ENCODE measurements at places on chromosomes 13 and 19. TPM values are rescaled to one million over a fixed set of nuclear protein-coding genes. Genes with fewer than 3 reads are reported as not detected.
A peak's percentile ranks its signal among the peaks of the same experiment; 100 is the strongest.

DNA sequence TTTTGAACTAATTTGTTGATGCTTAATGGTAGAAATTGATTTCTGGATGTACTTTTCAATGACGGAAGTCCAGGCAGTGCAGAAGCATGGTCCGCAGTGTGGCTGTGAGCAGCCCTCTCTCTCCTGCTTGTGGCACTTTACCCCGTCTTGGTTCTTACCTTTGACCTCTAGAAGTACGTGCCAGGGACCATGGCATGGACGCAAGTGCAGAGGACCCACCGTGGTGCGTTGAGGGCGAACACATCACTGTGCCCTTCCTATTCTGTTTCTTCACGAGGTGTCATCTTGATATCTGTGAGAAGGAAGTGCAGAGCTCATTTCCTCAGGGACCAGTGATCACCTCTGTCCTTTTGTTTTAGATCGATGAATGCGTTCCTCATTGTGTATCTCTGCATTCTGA, 135.2 kb downstream of the ATP11A start:
- DNase-seq: no peak

DNA sequence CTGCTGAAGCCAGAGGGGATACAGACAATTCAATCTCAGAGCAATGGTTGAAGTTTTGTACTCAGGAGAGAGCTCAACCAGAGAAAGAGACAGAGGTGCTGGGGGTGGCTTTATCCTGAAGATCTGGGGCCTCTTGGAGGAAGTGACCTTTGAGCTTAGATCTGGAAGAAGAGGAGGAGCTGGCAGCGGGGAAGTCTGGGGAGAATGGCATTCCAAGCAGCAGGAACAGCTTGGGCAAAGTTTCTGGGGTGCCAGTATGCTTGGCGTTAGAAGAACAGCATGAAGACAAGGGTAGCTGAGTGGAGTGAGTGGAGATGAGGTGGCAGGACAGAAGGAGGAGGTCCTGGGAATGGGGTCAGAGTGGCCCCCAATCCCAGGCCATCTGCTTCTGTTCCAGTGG, 11.3 kb downstream of the MAST3 start:
- peak; percentile 49 for DNase-seq

- no peak for DNase-seq
Observed at GRCh38 chr13:37181620-37182019, 76.2 kb upstream of the CSNK1A1L start.

- no peak for DNase-seq
Observed at GRCh38 chr13:111937777-111938311, 129.1 kb upstream of the SOX1 start.

DNA sequence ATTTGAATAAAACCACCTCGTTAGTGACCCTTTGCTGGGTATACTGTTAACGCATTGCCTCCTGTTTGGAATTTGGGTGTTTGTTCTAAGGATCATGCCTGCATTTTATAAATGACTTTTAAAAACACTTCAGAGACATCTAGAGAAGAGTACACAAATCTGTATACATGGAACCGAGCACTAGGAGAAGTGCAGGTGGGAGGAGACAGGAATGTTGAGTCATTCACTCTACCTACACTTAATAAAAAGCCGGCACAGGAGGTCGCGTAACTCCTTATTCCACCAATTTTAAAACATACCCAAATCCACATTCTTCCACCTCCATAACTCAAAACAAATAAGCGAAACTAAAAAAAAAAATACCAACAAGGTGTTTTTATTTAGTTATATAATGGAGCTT, 48.6 kb downstream of the FGF9 start:
- DNase-seq: no peak

- no peak for DNase-seq
Observed at GRCh38 chr19:51458051-51458645, at the start of gene SIGLEC8. TSS of gene SIGLEC8 (minus strand) at chr19:51458454. CDS start at chr19:51458387, 67 bp downstream.

GRCh38 chr19:39170386-39171231, 26.2 kb upstream of the NCCRP1 start:
- no peak for DNase-seq

DNA sequence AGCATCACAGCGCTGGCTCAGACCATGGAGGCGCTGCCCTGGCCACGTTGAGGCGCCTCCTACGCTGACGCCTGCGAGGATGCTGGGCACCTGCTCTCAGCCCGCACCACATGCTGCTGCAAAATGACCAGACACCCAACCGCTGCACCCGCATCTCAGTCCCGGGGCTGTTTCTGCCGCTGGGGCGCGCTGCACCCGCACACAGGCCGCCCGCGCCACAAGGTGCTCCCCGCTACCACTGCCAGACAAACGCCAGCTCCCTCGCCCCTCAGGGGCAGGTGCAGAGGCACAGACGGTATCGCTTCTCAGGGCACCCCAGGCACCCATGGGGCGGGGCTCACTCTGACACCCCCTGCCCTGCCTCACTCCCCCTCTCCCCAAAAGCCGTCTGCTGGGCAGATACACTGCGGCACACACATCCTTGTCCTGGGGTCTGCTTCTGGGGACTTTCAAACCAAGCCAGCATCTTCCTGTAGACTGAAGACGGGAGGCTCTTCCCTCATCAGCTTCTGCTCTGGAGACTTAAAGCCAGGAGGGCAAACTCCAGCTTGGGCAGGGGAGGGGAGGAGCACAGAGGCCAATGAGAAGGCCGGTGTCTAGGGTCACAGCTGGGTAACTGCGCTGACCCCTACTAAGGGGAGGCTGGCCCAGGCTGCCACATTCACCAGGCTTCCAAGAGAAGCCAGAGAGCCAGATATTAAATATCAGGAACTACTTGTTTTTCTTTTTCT, 16.3 kb downstream of the CHERP start:
- DNase-seq: no peak

DNA sequence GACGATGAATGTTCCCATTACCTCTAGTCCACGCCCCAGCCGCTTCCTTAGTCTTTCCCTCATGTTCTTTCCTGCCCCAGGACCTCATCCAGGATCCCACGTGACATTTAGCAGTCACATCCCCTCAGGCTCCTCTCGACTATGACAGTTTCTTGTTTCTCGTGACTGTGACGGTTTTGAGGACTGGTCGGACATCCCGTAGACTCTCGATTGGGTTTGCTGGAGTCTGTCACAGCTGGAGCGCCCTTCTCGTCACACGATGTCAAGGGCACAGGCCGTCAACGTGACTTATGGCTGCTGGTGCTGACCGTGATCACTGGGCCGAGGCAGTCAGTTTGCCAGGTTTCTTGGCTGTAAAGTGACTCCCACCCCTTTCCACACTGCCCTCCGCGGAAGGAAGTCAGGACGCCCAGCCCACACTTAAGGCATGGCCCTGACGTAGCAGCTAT, 22.8 kb downstream of the ELAVL1 start:
- DNase-seq: no peak

DNA sequence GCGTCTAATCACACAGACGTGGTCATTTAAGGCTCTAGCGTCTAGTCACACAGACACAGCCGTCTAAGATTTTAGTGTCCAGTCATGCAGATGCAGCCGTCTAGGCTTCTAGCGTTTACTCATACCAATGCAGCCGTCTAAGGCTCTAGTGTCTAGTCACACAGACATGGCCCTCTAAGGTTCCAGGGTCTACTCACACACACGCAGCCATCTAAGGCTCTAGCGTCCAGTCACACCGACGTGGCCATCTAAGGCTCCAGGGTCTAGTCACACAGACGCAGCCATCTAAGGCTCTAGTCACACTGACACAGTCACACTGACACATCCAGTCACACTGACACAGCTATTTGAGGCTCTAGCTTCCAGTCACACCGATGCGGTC, 55.7 kb downstream of the KLF2 start:
- DNase-seq: no peak

GRCh38 chr13:65789815-65790214, 1440.3 kb downstream of the PCDH9 start:
- no peak for DNase-seq

GRCh38 chr19:55156202-55157063, 1.1 kb downstream of the TNNI3 start:
- DNase-seq: peak; percentile 70

DNA sequence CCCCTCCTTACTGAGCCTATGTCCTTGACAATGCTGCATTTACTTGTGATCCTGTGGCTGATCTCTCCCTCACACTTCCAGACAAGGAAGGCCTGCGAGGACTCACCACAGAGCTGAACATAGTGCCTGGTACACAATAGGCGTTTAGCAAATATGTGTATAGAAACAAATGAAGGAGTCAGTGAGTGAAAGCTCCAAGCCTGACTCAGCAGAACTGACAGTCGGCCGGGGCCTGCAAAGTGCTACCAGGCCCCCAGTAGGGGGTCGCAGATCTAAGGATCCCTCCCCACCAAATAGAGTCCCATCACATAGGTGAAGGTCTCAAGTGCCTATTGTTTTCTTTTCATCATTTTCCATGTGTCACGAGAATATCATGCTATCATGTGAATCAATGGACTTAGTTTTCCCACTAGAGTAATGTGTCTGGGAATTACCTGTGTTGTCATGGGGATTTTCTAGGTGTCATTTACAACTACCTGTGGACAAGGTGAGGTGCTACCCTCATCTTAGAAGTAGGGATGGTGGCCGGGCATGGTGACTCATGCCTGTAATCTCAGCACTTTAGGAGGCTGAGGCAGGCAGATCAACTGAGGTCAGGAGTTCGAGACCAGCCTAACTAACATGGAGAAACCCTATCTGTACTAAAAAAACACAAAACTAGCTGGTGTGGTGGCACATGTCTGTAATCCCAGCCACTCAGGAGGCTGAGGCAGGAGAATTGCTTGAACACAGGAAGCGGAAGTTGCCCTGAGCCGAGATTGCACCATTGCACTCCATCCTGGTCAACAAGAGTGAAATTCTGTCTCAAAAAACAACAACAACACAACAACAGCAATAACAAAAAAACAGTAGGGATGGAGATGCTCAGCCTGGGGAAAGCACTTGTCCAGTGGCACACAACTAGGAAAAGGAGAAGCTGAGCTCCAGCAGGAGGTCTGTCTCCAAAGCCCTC, 50.3 kb upstream of the CYP2A7 start:
- no peak for DNase-seq

- DNase-seq: no peak
Observed at GRCh38 chr13:86298725-86299124, 499.5 kb upstream of the SLITRK6 start.

- DNase-seq: no peak
Observed at GRCh38 chr13:81686877-81687276, 1346.0 kb upstream of the SPRY2 start.

GRCh38 chr19:56315077-56315828, 614 bp upstream of the ZSCAN5A start:
- DNase-seq: peak; percentile 92

- no peak for DNase-seq
Observed at GRCh38 chr13:73816702-73817101, 317.5 kb downstream of the KLF12 start.

- no peak for DNase-seq
Observed at GRCh38 chr13:30247406-30247805, 59.9 kb downstream of the KATNAL1 start.

Gene PTPRH
- total RNA-seq: 95.7 TPM

Gene METTL21C
- not detected for total RNA-seq

Gene CYP2A6
- total RNA-seq: not detected

Gene RNF225
- total RNA-seq: not detected

Gene EBI3
- total RNA-seq: 0.40 TPM

Gene PCSK4
- 3.2 TPM for total RNA-seq

Gene HIPK4
- total RNA-seq: not detected

Gene SLC10A2
- 2.5 TPM for total RNA-seq

Gene POLR1G
- total RNA-seq: 3.0 TPM

Gene KLK2
- total RNA-seq: 0.12 TPM

Gene PNMA8B
- 0.61 TPM for total RNA-seq

Gene IER2
- 155 TPM for total RNA-seq

Data from left colon (tissue), 2 donors.